Epithelial cell of proximal tubule (primary cell): ENCODE measurements at places on chromosomes 12 and 14. TPM values are rescaled to one million over a fixed set of nuclear protein-coding genes. Genes with fewer than 3 reads are reported as not detected.

The HECTD4 gene
- 5.4 and 10.4 TPM in 2 replicates for total RNA-seq

DNA sequence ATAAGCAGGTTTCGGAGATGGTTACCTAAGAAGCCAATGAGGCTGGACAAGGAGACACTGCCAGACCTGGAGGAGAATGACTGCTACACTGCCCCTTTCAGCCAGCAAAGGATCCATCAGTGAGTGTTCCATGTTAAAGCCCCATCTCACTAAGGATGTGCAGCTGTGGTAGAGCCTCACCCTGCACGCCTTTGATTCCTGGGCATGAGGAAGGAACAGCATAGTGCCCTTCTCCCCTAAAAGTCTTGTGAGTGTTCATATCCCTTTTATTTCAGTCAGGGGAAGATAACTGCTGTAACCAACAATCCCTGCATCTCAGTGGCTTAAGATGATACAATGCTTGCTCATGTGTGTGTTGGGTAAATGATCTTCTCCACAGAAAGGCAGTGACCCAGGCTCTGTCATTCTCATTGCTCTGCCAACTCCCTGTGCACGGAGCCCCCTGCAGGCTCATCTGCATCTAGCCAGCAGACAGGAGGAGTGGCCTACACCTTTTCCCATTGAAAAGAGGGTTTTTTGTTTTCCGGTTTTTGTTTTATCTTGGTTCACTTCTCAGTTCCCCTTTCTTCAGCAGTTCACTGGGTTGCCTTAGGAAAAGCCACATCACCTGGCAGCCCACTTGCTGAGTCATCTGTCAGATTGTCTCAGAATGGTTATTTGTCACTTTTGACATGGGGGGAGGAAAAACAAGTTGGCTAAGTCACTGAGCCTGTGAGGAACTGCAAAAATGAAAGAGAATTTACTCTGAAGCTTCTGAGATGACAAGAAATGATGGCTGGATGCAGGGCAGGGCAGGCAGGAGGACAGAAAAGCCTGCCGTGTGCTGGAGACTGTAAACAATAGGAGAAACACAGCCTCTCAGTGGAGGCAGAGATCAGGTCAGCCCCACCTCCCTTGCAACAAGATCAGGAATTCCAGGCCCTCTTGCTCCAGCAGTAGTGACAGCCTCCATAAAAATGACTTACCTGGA is 193.3 kb downstream of the ANO4 start:
- DNase-seq, result peak; percentile 49

DNA sequence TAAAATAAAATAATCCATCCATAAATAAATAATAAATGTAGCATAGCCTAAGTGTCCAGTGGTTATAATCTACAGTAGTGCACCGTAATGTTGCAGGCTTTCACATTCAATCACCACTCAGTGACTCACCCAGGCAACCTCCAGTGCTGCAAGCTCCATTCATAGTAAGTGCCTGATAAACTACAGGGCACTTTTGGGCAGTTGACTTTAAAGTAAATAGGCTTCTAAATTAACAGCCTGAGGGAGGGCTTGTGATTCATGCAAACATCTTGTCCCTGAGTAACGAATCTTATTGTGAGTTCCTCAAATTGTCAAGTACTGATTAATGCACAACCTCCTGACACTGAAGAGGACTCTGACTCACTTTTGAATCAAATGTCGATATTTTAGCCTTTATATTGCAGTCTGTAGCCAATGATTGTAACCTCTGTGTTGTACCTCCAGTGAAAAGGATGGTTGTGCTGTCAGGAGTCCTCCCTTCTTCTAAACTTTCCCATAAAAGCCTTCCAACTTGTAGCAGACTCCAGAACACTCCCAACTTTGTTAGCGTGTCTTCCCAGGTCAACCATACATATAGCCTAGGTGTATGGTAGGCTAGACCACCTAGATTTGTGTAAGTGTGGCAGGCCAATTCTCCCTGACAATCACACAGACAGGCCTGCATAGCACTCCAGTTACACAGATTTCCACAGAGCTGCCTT is 55.0 kb upstream of the BICD1 start:
- DNase-seq, result peak; percentile 99

GRCh38 chr12:67356380-67356774 is 87.2 kb downstream of the CAND1 start:
- DNase-seq, result no peak

DNA sequence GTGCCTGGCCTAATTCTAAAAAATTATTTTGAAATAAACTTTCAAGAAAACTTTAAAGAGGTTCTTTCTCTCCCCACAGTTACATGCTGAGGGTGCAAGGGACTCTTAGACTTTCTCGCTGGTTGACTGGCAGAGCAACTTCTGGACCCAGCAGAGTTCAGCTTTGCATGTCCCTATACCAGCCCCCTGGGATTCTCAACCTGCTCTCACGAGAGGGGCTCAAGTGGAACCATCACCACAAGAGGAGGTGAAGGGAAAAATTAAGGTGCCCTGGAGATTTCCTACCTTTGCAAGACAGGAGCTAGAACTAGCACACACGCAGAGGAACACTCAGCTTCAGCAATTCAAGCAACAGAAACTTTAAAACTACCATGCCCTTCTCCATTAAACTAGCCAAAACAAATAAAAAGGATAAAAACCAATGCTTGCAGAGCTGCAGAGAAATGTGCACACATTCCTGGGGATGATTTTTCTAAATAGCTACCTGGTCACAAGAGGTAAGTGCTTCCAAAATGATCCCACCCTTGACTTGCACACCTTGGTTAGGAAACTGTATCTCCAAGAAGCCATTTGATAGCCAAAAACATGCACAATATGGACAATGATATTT is 2.5 kb downstream of the HVCN1 start:
- no peak for DNase-seq

The CELA1 gene
- not detected in 2 replicates for total RNA-seq

The PZP gene
- total RNA-seq, result not detected in 2 replicates

- DNase-seq, result no peak
Observed at GRCh38 chr14:102971836-102972606, 49.6 kb downstream of the AMN start.

The PAX9 gene
- total RNA-seq, result 0.12 TPM in 1 of 2 replicates, not detected in the other

The CDK17 gene
- 22.0 and 29.7 TPM in 2 replicates for total RNA-seq

DNA sequence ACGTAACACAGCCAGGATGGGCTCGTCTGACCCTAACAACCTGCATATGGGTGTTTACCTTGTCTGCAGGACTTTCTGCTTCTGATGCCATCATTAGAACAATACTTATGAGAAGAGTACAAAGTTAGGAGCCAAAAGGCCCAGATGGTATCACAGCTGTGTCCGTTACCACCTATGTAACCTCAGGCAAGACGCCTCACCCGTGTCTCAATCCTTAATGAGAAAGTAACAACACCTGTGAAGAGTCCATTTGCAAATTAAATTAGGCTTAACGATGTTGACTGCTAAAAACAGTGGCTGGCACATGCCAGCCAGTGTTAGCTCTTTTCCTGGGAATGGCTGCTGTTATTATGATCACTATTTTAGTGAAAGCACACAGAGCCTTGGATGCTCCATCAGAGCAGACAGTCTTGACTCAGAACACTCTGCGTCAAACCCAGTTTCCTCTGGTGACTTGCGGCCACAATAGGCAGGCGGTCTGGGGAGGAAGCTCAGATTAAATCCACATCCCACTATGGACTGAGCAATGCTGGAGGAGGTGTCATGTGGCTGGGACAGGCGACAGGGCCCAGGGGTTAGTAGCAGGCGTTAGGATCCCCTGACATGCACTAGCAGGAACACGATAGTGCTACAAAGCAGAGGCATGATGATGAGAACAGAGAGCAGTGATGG is 125.3 kb downstream of the SLC15A4 start:
- DNase-seq, result no peak

DNA sequence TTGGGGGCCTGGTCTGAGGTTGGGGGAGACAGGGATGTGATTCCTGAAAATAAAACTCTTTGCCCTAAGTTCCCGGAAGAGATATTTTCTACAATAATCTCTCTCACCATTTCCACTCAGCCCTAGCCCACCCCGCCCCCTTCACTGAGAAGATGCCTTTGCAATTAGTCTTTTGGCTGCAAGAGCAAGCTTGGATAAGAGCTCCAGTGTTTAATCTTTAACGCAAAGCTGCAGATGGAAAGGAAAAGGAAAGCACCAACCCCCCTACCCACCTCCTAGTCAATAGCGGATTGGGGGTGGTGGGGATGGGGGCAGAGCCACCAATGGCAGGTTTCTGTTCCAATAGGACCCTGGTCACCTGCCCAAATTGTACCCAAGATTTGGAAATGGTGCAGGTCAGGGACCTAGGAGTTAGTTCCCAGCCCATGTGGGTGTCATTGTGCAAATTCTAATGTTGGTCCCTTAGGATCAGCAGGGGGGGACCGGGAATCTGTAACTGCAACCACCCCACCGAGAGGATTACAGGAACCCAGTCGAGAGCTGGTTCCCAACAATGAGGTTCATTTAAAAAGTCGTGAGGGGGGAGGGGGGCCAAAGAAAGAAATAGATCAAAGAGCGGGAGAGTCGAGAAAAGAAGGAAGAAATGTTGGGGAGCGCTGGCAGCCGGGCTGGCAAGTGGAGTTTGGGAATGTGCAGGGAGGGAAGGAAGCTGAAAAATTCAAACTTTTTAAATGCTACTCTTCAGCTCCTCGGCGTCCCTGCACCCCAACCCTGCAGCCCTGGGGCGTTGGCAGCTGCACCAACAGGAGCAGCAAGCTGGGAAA is 1.6 kb downstream of the ZFP36L1 start:
- no peak for DNase-seq

DNA sequence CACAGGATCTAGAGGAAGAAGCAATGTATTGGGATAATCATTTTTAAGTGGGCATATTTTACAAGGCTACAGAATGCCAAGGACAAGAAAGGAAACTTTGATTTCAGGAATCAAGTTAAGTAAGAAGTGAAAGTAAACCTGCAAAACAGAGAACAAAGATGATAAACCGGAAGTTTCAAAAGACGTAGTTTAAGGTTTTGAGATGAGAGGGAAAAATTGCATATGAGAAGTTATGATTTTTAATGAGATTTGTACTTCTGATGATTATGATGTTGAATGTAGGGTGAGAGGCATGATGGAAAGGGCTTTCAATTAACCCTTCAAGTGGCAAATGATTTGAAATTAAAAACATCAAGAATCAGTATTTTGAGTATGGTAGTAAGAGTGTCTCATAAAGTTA is 134.9 kb downstream of the CAPZA3 start:
- DNase-seq, result no peak

The TMEM52B gene
- 0.43 TPM in 1 of 2 replicates, not detected in the other for total RNA-seq

The TRHDE gene
- 25.9 and 26.9 TPM in 2 replicates for total RNA-seq

- DNase-seq, result no peak
Observed at GRCh38 chr12:26658991-26659390, 174.0 kb downstream of the ITPR2 start.

DNA sequence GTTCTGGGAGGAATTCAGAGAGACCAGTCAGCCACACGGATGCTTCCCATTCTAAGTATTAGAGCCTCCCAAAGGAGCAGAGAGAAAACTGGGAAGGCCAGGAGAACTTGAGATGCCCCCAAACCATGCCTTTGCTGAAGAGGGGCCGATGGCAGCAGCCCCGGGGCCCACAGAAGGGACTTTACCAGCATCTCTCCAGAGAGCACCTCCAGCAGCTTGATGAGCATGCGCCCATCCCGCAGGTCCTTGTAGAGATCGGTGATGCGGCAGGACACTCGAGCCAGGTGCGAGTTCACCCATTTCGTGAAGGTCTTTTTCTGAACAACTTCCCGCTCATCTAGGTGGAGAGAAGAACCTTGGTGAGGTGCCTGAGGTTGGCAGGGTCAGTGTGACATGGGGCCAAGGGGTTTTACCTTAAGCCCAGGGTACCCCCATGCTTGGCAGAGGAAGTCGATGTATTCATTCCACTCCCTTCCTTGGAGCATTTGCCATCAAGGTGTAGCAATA is 74.9 kb downstream of the SPTB start:
- DNase-seq, result no peak

The CMA1 gene
- total RNA-seq, result not detected in 2 replicates

DNA sequence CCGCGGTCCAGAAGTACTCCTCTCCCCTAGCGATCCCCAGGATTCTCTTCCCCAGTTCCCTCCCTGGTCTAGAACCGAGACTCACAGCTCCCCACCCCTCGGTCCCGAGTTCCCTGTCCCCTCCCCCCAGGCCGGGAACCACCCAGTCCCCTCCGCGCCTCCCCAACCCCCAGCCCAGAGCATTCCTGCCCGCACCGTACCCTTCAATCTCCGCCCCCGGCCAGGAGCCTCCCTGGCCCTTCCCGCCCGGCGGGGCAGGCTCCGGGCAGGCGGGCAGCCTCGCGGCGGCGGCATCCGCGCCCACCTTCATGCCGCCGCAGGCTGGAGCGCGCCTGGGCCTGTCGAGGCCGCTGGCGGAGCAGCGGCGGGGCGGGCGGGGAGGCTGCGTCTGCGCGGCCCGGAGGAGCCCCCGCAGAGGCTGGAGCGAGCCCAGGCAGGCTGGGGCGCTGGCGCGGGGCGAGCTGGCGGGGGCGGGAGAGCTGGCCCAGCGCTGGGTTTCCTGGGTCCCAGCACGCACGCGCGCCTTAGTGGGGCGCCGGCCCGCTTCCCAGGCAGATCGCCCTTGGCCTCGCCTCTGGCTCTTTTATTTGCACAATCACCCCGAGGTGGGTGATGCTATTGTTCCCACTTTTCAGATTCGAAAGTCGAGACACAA is 22.2 kb upstream of the GPR132 start:
- DNase-seq, result no peak

The SIX6 gene
- not detected in 2 replicates for total RNA-seq

The KSR2 gene
- 0.29 TPM in 2 replicates for total RNA-seq

DNA sequence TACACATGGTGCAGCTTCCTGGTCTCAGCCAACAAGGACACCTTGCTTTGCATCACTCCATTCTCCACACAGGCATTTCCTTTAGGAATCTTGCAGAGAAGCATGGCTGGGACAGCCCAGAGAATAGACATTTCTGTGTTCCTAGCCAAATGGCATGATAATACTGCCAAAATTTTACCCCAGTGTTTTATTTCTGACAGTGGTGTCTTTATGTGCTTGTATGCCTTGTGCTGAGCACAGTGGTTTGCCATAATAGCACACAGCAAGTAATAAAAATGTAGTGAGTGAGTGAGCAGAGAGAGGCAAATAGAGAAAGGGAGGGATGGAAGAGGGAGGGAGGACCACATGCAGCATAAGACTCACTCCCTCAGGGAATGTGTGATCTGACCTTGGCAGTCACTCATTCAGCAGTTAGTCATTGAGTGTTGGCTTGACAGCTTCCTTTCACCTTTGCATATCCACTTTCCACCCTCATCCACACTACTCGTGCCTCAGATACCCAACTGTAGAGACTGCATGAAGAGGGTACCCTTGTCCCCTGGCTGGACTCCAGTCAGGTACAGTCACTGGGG is 212.8 kb upstream of the CCDC196 start:
- no peak for DNase-seq

DNA sequence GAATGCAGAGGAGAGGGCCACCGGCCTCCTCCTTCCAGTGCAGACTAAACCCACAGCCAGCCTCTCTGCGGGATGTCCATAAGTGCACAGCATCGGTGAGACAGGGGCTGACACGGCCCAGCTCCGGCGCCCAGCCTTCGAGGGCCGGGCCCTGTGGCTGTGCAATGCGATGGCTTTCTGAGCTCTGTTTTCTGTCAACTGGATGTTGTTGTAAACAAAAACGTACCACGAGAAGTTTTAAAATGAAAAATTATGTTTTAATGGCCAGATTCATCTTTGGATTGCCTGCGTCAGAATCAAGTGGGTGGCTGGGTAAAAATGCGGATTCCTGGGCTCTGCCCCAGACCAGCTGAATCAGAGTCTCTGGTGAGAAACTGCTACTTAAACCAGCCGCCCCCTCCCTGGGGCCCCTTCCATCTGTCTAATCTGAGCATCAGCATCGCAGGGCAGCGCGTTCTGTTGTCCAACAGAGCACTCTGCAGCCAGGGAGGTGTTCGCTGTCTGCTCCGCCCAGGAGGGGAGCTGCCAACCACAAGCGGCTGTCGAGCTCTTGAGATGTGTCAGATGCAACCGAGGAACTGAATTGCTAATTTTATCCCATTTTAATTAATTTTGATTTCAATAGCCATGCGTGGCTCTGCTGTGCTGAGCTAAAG is 133.4 kb downstream of the RFLNA start:
- DNase-seq, result no peak
